ENCODE measurements at places on chromosomes 13 and 19.

DNA sequence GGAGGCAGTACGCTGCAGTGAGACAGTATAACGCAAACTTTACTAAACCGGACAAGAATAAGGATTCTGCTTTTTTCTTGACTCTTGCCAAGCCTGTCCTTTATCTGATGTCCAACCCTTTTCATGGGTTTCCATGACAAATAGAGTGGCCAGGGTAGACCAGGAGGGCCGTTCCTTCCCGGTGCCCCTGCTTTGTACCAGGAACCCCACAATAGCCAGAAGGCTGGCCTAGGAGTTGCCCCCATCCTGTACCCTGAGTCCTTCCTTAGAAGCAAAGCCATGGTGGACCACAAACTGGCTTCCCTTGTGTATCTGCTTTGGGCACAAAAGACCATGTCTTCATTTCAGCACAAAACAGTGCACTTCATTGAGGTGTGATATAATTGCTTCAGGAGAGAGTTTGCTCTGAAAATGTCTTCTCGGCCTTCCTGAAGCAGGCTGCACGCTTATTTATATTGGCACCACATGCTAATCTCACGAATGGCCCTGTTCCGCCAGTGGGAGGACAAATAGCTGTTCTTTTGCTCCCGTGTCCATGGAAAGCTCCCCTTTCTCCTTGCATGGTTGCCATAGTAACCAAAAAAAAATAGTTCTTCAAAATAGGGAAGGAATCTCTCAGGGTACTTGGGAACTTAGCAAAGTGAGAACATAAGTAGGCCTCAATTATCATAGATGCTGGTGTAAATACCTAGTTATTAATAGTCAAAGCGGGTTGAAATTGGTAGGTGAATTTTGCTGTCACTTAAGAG is 222.1 kb downstream of the ZIC5 start:
- DNase-seq, result no peak

DNA sequence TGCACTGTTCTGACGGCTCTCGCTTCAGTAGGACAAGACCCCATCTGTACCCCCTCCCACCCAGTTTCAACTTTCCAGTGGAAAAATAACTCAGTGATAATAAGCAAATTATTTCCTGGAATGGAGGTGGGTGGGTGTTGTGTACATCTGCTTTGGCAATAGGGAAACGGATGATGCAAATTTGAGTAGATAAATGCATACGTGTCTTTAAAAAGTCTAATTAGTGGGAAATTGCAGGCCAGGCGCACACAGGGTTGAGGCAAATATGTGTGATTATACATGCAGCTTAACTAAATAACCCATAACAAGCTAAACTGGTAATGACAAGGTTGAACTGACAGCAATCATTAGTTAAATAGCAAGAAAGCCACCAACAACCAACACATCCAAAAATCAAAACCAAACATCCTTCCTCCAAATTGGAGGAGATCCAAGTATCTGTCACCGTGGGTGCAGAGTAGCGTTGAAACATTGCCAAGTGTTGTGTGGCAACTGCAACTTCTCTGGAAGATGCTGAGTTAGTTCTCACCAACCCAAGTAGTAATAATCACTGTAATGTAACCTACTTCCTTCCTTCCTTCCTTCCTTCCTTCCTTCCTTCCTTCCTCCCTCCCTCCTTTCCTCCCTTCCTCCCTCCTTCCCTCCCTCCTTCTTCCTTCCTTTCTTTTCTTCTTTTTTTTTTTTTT is 54.6 kb downstream of the TRPM4 start:
- no peak for DNase-seq

- peak; percentile 69 for DNase-seq
These were observed 1.2 kb downstream of the PPM1N start for GRCh38 chr19:45499196-45500180.

GRCh38 chr13:103471896-103472295 is 405.7 kb upstream of the SLC10A2 start:
- DNase-seq, result no peak

- DNase-seq, result no peak
These were observed 13.0 kb downstream of the CIC start for GRCh38 chr19:42281827-42282762.

- no peak for DNase-seq
These were observed 131.8 kb downstream of the IRS2 start for GRCh38 chr13:109654341-109655205.

DNA sequence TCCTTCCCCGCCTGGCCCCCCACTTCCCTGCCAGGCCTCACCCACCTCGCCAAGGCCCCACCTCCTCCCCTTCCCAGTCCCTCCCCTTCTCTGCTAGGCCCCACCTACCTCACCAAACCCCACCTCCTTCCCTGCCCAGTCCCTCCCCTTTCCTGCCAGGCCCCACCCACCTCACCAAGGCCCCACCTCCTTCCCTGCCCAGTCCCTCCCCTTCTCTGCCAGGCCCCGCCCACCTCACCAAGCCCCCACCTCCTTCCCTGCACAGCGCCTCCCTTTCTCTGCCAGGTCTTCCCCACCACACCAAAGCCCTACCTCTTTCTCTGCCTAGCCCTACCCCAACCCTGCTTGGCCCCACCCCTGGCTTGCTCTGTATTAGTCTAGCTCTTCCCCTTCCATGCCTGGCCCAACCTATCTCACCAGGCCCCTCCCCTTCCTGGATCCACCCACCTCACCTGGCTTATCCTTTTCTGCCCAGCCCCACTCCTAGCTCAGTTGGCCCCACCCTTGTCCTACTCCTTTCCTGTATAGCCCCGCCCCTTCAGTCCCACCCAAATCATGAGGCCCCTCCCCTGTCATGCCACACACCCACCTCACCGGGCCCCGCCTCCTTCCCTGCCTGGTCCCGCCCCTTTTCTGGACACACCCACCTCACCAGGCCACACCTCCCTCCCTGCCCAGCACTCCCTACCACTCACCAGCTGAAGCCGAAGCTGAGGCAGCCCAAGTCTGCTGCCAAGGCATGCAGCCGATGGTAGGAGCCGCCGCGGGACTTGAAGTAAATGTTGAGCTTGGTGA is 16.2 kb downstream of the CERS1 start:
- DNase-seq, result no peak

DNA sequence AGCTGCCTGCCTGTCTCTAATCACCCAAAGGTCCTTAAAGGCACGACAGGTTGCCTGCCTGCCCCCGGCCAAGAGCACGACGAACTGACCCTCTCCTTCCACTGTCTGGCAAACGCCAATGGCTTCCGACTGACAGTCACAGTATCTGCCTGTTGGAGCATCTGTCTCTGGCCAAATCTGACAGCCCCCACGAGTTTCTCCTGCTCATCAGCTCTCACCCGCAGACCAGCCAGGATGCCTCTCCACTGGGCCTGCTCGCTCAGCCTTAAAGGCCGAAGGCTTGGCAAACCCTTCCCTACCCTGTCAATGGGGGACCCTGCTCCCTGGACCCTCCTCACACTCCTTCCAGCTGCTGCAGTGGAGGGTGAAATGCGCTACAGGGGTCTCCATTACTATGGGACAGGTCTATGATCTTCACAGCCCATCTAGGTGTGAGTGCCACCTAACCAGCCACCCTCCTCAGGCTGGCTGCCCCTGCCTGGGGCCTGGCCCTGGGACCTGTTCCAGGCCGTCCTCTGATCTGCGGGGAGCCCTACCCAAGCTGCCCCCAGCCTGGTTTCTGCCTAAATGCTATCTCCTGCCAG is 932 bp downstream of the FAM83E start:
- DNase-seq, result no peak

DNA sequence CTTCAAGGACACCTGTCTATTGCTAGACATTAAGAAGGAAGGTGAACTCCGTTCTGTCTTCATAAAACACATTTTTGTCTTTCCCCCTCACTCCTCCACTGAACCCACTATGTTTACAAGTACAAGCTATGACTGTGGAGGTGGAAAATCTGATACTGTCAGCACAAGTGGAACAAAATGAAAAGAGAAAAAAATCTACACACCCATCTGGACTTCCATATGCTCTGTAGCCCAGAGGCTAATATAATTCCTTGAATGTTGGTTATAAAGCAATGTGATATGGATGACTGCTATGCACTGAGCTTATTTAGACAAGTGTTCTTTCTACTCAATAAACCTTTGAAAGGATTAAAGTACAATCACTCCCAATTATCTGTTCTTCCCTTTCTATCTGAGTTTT is 713.5 kb downstream of the DIAPH3 start:
- DNase-seq, result no peak

DNA sequence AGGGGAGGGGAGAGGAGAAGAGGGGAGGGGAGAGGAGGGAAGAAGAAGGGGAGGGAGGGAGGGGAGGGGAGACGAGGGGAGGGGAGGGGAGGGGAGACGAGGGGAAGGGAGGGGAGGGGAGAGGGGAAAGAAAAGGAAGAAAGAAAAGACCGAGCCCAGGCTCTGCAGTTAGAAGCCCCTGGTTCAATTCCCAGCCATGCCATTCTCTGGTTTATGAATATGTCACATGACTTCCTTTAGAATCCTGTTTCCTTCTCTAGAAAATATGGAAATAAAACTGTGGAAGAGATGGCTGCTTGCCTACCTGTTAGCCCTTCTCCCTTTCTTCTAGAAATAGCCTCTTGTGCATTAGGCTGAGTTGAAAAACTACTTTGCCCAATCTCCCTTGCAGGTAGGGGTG is 14.3 kb downstream of the TNNT1 start:
- no peak for DNase-seq

DNA sequence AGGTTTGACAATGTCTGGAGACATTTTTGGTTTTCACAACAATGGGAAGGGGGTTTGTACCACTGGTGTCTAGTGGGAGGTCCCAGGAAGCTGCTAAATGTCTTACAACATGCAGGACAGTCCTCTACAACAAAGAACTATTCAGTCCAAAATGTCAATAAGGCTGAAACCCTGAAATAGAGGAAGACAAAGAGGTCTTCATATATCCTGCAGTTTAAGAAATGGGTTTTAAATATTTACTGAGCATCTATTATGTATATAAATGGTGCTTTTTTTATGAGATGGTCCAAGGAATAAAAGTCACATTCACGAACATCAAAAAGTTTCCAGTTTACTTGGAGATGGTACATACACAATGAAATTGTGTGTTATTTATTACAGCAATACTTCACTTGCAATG is 107.3 kb downstream of the AKAP11 start:
- DNase-seq, result no peak

GRCh38 chr13:73334445-73334844 is 275.6 kb downstream of the KLF5 start:
- DNase-seq, result no peak

DNA sequence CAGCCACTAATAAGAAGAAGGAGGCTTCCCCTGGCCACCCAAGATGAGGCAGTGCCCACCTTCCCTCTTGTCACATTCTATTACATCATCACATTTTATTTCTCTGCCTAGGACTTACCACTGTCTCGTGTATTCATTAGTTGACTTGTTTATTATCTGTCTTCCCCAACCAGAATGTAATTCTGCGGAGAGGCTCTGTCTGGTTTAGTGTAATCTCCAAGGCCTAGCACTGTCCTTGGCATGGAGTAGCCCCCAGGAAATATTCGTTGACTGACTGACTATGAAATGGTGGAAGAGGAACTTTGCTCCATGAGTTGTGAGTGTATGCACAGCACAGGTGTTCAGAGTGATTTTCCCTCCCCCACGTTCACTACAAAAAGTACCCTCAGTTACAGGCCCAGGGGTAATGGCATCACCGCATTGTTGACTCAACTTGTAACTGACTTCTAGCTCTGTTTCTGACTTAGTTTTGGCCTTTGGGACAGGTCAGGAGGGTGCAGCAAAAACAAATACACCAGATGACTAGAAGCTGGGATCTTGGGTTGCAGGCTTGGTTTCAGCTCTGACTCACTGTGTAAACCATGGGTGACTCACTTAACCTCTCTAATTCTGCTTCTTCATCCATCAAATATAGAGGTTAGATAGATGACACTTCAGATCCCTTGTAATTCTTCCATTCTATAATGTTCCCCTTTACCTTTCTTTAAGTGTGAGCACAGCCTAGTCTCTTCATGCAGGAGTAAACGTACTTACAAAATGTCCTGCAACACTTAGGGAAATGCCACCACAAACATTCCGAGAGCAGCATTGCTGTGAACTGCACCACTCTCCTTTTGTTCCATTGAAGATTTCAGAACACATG is 229.7 kb downstream of the KCNRG start:
- peak; percentile 41 for DNase-seq

DNA sequence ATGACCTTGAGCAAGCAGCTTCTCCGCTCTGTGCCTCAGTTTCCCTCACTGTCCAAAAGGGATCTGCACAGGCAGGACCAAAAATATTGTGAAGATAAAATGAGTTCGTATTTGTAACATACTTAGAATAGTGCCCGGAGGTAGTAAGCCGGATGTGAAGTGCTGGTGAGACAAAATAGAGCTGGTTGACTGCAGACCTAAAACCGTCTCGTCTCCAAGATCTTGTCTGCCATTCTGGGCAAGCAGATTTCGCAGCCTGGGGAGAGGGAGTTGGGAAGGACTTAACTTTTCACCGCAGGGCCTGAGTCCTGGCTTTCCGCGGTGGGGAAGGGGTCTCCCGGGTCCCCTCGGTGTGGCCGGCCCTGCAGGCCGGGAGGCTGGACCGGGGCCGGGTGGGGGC is 8.2 kb upstream of the BBC3 start:
- DNase-seq, result no peak

GRCh38 chr13:104594806-104595205 is 1528.6 kb upstream of the SLC10A2 start:
- DNase-seq, result no peak

GRCh38 chr13:59867867-59868266 is 295.9 kb downstream of the DIAPH3 start:
- no peak for DNase-seq

- no peak for DNase-seq
These were observed 25.6 kb downstream of the SHISA2 start for GRCh38 chr13:26026211-26026610.

DNA sequence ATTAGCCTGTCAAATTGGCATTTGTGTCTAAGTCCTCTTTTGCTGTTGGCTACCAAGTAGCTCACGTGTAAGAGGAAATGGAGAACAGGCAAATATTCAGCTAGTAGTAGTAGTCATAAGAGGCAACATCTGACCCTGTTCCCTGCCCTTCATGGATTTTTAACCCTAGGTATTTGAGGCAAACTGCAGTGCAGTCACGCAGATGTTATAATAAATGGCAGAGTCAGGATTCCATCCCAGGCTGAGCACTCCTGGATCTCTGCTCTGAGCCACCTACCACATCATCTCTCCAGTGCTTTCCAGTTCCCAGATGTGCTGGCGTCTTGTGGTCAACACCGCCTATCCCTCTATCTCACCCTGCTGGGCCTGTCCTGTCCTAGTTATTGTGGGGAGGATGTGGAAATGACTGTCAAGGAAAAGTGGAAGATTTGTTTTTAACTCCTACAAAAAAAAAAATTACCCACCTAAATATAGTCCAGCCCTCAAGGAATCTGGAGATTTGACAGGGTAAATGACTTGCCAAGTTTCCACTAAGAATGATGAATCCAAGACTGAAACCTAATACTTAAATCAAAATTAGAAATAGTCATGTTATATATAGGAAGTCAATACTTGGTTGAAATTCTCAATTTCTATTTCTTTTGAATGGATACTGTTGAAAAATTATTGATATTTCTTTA is 322.9 kb downstream of the GPC6 start:
- no peak for DNase-seq

DNA sequence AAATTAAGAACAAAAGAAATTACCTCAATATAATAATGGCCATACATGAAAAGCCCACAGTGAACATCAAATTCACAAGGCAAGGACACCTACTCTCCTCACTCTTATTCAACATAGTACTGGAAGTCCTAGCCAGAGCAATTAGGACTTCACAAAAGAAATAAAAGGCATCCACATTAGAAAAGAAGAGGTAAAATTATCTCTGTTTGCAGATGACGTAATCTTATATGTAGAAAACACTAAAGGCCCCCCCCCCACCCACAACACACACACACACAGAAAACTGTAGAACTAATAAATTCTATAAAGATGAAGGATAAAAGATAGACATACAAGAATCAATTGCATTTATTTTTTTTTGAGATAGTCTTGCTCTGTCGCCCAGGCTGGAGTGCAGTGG is 25.5 kb upstream of the LATS2 start:
- no peak for DNase-seq

GRCh38 chr13:45623516-45624090 is 8.1 kb upstream of the ERICH6B start:
- no peak for DNase-seq

All from stimulated activated CD4-positive, alpha-beta T cell treated with anti-CD3 and anti-CD28 coated beads, Interleukin-12 subunit alpha, Interleukin-12 subunit beta, amount 100 ng/mL, for 24 hours (primary cell).